ENCODE measurements at places on chromosomes 3 and 15.

DNA sequence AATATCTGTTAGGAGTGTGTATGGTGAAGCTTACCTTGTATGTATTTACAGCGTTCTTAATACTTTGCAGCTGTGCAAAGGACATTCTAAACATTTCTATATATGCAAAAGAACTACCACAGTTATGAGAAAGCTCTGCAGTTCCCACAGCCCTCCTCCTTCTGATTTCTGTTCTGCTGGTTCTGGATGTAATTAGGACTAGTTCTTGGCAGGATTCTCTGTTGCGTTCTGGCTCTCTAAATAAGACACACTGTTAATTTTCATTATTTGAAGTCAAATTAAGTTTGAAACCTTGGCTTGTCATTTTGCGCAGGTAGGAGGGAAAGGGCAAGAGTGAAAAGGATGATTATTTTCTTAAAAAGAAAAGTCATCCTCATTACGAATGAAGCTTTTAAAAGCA, 76.4 kb downstream of the FNDC3B start:
- DNase-seq, result no peak

DNA sequence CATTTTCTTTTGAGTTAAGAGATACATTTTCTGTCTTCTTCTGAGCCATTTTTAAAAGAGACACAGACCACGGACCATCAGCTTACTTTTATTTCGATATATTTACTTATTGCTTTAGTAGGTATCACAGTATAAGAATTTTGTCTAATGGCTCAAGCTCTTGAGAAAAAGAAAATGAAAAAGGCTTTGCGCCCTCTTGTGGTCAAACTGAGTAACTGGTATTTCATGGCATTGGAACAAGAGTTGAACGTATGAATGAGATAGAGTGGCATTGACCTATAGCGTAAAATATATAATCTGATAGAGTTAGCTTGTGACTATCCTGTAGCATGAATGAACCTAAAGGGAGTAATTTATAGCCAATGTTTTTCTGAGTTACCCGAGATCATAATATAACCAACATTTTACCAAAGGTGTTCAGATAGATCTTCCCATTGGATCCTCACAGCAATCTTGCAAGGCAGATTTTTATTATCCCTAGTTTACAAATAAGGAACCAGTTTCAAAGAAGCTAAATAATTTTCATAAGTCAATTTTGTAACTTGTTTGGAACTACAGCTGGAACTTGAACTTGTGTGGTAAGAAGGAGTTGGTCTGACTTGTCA, 154.6 kb downstream of the POLR2M start:
- no peak for DNase-seq

DNA sequence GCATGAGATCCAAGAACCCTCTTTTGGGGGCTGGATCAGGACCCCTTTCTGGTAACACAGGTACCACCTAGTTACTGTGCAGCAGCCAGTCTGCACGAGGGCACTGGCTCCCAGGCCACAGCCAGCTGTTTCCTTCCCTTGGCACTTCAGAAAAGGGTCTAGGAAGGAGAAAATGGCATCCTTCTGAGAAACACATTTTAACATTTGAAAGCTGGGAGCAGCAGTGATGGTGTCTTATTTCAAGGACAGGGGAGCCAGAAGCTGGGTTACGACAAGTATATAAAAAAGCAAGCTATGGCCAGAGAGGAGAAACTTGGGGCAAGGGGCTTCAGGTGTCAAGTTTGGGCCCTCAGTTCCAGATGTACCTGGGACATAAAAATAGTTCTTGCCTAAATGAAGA, 282.8 kb downstream of the CTNNB1 start:
- no peak for DNase-seq

DNA sequence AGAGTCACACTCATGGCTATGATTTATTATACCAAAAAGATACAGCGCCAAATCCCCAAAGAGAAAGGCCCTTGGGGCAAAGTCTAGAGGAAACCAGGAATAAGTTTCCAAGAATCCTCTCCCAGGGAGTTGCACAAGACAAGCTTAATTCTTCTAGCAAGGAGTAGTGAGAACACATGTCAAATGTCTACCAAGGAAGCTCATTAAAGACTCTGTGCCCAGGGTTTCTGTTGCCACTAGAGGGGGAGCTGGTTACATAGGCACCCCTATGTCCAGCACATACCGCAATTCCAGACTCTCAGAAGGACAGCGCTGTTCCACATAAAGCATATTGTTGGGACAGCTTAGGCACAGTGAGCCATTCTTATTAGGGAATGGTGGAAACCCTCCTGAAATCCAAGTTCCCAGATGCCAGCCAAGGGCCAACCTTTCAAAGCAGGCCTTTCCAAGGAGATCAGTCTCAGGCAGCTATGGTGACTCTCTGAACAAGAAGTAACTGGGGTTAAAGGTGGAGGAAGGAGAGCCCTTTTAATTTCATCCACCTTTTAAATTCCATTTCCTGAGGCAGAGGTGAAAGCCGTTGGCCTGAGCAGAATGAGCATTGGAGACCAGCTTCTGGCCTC, 194.2 kb downstream of the UACA start:
- no peak for DNase-seq

GRCh38 chr3:129857899-129858298, 35.6 kb downstream of the TMCC1 start:
- DNase-seq, result no peak

GRCh38 chr3:149377408-149378364, at the start of gene TM4SF1:
TSS of gene TM4SF1 (minus strand) at chr3:149377649. CDS start at chr3:149377547, 102 bp downstream.
- DNase-seq, result no peak

DNA sequence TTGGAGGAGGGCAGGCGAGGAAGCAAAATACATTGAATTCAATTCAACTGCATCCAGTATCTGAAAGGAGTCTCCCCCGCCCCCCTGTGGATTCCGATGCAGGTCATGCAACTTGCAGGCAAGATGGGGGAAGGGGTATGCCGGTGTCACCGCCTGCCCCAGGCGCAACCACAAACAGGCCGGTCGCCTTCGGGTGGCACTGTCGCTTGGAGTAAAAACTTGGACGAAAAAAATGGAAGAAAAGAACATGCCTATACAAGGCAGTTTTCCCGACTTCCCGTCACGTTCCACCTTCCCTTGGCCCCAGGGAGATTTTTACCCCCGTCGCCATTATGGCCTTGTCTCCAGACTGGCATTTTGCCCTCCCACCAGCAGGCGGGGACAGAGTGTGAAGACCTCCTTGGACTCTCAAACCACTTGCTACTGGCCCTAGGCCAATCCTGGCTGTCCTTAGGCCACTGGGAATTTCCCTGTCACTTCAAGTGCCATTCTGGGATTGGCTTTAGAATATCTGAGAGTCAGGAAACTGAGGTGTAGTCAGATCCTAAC, 1.6 kb upstream of the NTRK3 start:
- no peak for DNase-seq

- DNase-seq, result no peak
These were observed 682.5 kb downstream of the GRM7 start for GRCh38 chr3:7543294-7543880.

GRCh38 chr15:92130244-92130643, 263.4 kb upstream of the ST8SIA2 start:
- no peak for DNase-seq

DNA sequence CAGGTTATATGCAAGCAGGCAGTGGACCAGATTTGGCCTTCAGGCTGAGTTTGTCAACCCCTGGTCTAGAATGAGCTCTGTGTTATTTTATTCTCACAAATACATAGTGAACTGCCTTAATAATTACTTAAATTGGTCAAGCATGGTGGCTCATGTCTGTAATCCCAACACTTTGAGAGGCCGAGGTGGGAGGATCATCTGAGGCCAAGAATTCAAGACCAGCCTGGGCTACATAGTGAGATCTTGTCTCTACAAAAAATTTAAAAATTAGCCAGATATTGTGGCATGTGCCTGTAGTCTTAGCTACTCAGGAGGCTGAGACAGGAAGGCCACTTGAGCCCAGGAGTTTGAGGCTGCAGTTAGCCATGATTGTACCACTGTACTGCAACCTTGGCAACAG, 15.0 kb downstream of the PLS1 start:
- DNase-seq, result no peak

DNA sequence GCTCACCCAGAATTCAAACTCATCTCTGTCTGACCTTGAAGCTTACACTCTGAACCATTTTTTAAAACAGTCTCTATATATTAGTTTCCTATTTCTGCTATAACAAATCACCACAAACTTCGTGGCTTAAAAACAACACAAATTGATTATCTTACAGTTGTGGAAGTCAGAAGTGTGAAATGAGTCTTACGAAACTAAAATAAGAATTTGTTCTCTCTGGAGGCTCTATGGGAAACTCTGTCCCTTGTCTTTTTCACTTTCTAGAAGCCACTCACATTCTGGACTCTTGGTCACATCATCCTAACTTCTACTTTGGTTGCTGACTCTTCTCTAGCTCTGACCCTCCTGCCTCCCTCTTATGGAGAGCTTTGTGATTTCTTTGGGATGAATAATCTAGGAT, 429.3 kb upstream of the THBS1 start:
- DNase-seq, result no peak

- DNase-seq, result no peak
These were observed 290.3 kb downstream of the ZBTB20 start for GRCh38 chr3:114856835-114857234.

DNA sequence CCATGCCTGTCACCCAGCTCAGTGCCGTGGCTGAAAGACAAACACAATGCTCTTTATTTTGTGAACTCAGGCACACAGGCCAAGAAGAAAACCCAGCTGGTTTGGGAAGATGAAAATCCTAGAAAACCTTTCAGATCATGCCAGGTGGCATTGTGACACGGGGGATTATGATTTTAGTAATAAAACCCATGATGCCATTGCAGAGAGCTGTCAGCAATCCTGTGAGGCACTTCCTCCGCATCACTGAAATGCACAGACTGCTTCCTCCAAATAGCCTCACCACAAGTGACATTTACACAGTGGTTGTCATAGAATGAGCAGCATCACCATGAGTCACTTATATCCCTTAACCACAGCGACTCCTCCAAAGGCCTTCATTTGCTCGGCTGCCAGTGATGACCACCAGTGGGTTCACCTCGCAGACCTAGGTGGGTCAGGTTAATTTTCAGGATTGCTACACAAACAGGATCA, 22.7 kb downstream of the ABHD6 start:
- DNase-seq, result no peak

- no peak for DNase-seq
These were observed 572.1 kb downstream of the VGLL3 start for GRCh38 chr3:86418861-86419260.

DNA sequence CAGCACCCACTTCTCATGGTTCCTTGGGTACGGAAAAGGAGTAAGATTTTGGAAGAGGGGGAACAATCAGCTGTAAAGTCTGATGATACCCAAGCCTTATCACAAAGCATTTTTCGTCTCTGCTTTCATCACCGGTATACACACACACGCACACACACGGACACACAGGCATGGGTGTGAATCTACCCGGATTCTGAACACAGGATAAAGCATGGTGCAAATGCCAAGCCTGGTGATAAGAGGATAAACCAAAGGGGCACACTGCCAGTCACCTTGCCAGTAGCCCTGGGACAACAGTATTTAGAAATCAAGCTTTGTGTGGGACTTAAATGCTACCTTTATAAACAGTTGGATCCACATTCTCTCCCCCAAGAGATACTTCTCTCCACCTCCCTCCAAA, 22.2 kb downstream of the FAM174B start:
- no peak for DNase-seq

GRCh38 chr3:52345521-52346109, 29.5 kb downstream of the DNAH1 start:
- no peak for DNase-seq

DNA sequence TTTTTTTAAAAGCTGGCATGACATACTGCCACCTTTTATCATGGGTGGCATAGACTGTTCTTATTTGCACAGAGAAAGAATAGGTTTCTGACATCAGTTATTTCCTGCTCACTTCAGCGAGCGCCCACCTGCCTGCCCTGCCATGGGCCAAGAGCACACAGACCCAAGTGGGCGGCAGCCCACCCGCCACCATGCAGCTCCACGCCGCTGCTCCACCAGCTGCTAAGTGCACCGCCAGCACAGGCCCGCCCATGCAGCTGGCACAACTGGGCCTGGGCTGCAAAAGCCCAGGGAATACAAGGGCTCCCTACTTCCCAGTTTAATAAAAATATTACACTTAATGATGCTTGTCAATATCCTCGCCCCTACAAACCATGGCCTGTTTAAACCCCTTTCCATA, 15.4 kb downstream of the ZNF148 start:
- DNase-seq, result no peak

DNA sequence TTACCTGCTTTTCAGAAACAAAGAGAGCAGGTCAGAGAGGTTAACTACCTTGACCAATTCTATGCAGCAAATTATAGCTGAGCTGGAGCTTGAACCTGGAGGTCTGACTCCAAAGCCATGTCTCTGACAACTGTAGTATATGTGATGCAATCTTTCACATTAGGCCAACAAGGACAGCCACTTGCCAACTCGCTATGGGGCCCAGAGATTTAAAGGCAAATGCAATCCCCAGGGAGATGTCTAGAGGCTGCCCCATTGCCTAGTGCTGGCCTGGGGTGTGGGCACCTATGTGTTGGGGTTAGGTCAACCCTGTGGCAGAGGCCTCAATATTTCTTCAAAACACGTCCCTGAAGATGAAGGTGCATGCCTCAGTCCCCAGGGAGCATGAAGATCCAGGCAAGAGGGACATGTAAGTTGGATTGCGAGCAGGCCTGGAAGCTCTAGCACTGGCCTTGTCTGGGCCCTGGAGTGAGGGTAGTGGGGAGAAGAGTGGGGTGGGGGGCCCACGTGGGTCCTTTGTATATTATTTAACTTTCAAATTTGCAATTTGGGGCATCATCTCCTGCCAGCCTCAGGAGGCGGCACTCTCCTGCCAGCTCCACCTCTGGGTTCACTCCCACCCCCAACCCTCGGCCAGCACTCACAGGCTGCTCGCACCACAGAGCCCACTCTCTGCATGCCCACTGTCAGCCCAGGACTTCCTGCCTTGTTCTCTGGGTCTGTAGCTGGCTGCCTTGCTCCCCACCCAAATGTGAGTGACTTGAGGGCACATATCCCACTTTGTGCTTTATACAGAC, 64.3 kb downstream of the SLC12A8 start:
- no peak for DNase-seq
